CD4-positive, alpha-beta T cell treated with Interleukin-1 beta for 1 hour (primary cell): ENCODE measurements at places on chromosomes 16 and 17.

- no peak for DNase-seq
These were observed 36.0 kb downstream of the SLC6A2 start for GRCh38 chr16:55691771-55692170.

GRCh38 chr17:62727916-62728672 lies 80.0 kb downstream of the MARCHF10 start:
- DNase-seq: no peak

- no peak for DNase-seq
These were observed 40.5 kb upstream of the CLEC18B start for GRCh38 chr16:74461826-74462225.

DNA sequence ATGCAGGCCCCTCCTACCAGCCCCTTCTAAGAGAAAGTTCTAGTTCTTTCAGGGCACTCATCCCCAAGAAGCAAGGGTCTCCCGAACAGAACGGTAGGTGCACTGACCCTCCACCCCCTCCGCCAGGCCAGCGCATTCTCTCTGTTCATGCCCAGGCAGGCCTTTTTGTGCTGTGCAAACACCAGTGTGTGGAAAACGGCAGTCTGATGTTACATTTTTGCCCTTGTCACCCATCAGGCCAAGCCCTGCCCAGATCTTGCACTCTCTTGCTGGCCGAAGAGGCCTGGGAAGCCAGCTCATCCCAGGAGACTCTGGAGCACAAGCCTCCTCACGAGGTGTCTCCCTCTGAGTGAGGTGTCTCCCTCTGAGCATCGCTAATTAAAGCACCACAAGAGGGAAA lies 16.1 kb upstream of the MTSS2 start:
- DNase-seq: no peak

GRCh38 chr16:7651803-7652570 lies 319.3 kb downstream of the RBFOX1 start:
- no peak for DNase-seq

DNA sequence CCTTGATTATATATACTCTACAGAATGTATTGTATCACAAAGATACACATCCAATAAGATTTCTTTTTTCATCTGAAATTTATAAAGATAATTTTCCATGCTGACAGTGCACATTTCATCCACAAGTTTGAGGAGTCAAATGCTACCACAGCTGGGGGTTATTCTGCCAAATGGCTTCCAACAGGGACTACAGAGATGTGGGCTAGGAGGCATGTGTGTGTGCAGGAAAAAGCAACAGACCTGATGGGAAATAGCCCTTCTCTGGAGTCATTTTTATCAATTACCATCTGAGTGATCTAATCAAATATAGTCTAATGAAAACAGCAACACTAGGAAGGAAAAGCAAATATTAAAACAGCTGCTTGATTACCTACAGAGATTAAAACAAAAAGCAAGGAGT lies 290.5 kb downstream of the CEP112 start:
- no peak for DNase-seq

GRCh38 chr16:83813823-83814658 lies 6.3 kb downstream of the HSBP1 start:
- no peak for DNase-seq

GRCh38 chr16:35637683-35638082 lies 2178.3 kb downstream of the TP53TG3F start:
- no peak for DNase-seq

GRCh38 chr17:81412490-81413093 lies 17.3 kb downstream of the BAHCC1 start:
- peak; percentile 72 for DNase-seq

DNA sequence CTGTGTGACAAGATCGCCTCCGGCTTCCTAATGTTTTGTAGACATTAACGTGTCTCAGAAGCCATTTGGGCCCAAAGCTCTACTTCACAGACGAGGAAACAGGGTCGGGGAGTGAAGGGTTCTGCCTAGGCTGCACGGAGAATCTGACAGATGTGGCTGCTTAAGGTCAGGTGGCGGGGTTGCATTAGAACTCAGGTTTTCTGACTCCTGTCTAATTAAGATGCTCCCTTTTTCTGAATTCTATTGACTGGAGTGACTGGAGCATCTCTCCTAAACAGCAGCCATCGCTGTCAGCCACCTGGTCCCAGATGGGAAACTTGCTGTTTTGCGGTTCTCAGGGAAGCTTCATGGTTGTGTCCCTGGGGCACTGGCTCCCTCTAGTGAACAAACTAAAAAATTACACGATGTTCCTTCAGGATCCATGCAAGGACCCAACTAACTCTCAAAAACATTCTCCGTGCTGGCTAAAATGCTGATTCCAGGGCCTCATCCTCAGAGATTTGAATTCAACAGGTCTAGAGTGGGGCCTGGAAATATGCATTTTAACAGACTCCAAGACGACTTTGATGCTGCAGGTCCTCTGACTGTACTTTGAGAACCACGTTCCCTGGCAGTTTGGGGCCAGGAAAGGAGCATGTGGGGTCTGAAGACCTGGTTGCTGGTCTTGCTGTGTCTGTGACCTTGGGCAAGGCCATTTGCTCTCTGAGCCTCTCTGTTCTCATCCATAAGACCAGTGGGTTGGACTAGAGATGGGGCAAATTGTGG lies 117.4 kb downstream of the IRF8 start:
- DNase-seq: peak; percentile 51

- DNase-seq: no peak
These were observed at the start of gene HAP1 for GRCh38 chr17:41734139-41734948. TSS of gene HAP1 (minus strand) at chr17:41734643. CDS start at chr17:41734634, 9 bp downstream.

DNA sequence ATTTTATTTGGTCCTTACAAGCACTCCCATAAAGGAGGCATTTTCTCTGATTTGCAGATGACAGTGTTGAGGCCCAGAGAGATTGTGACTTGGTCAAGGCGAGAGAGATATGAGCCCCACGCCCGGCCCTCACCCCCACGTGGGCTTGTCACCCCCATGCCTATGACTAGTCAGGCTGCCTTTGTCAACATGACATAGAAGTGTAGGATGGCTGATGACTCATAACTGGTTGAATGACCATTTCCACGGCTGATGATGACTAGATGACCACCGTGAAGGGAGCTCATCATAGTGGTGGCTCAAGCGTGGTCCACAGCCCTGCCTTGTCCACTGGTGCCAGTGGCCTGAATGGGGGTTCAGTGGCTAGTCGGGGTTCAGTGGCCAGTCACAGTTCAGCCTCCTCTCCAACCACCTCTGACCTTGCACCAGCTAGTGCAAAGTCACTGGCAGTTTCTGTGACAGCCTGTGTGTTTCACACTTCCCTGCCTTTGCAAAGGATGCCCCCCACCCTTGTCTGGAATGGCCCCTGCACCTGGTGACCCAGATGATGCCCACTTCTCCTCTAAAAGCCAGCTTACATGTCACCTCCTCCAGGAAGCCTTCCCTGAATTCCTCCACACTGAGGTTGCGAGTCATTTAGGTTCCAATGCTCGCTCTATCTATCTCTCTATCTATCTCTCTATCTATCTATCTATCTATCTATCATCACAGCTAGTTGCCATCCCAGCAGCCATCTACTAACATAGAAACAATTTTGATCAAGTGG lies 3.8 kb upstream of the WSCD1 start:
- DNase-seq: no peak
